ENCODE measurements at places on chromosomes 6 and 20. TPM values are rescaled to one million over a fixed set of nuclear protein-coding genes. Genes with fewer than 3 reads are reported as not detected.

Gene RIPK1
- 16.0 TPM for total RNA-seq

Gene FRK
- total RNA-seq = 0.02 TPM

Gene LRP11
- 4.1 TPM for total RNA-seq

Gene IYD
- not detected for total RNA-seq

Gene EYS
- not detected for total RNA-seq

Gene PRSS35
- not detected for total RNA-seq

Gene BNIP5
- not detected for total RNA-seq

Gene MPIG6B
- total RNA-seq = not detected

Gene SLC22A7
- total RNA-seq = not detected

Gene WFDC10B
- total RNA-seq = not detected

Gene FAM83D
- total RNA-seq = 18.4 TPM

Gene ZNF311
- total RNA-seq = 0.53 TPM

Gene HLA-DOA
- 3.2 TPM for total RNA-seq

Gene LIME1
- 6.3 TPM for total RNA-seq

Gene HTR1E
- total RNA-seq = not detected

Gene THBS2
- total RNA-seq = not detected

Gene PAK5
- total RNA-seq = not detected

Gene RCAN2
- 0.74 TPM for total RNA-seq

Gene LAMA5
- total RNA-seq = 0.36 TPM

Gene SLC26A8
- 0.25 TPM for total RNA-seq

Gene FAM217A
- not detected for total RNA-seq

Gene RNF144B
- 0.91 TPM for total RNA-seq

Gene TREM2
- not detected for total RNA-seq

Gene C6orf136
- total RNA-seq = 20.5 TPM

Gene INSM1
- total RNA-seq = 7.0 TPM

Gene OR2H1
- total RNA-seq = not detected

Gene TRERF1
- 3.8 TPM for total RNA-seq

Gene APCDD1L
- not detected for total RNA-seq

Gene ADGRF1
- not detected for total RNA-seq

Gene FAM120B
- 25.9 TPM for total RNA-seq
